GDM1 (cell line): ENCODE measurements at places on chromosomes 5 and 9.

DNA sequence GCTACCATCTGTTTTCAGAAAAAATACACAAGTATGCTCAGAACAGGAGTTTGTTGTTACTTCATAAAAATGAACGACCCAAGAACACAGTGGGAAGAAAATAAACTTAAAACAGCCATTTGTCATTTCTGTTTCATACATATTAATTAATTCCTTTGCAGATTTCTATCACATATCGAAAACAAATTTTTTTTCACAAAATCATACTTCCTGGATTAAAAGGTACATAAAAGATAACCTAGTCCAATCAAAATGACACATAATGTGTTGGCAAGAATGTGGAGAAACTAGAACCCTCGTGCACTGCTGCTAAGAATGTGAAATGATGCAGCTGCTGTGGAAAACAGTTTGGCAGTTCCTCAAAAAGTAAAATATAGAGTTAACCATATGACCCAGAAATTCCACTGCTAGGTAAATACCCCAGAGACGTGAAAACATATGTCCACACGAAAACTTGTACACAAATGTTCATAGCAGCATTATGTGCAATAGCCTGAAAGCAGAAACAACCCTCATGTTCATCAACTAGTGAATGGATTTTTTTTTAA, 46.0 kb downstream of the MYO10 start:
- no peak for DNase-seq

- no peak for DNase-seq
These were observed 102.7 kb upstream of the SLC12A2 start for GRCh38 chr5:127980843-127981242.

DNA sequence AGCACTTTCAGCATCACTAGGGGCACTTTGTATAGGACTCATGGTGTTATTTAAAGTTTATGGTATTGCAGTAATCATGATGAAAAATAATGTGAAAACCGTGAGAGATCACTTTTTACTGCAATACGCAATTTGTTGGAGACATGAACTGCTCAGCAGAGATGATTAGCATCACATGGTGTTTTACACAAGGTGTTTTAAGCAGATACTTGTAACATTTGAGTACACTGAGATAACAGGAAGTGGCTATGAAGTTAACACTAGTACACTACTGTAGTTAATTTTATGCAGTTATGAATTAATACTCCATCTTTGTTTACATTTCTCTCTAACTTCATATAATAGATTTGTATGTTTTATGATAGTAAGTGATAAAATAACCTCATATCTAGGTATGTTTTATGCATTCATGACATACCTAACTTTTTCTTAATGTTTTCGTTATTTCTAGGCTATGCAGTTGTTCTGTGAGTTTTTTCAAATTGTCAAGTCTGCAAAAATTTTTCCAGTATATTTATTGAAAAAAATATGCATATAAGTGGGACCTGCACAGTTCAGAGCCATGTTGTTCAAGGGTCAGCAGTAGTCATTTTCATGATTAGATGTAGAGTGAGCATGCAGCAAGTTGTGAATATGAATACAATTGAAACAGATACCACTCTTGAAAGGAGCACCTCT, 13.0 kb downstream of the SUB1 start:
- DNase-seq: no peak

DNA sequence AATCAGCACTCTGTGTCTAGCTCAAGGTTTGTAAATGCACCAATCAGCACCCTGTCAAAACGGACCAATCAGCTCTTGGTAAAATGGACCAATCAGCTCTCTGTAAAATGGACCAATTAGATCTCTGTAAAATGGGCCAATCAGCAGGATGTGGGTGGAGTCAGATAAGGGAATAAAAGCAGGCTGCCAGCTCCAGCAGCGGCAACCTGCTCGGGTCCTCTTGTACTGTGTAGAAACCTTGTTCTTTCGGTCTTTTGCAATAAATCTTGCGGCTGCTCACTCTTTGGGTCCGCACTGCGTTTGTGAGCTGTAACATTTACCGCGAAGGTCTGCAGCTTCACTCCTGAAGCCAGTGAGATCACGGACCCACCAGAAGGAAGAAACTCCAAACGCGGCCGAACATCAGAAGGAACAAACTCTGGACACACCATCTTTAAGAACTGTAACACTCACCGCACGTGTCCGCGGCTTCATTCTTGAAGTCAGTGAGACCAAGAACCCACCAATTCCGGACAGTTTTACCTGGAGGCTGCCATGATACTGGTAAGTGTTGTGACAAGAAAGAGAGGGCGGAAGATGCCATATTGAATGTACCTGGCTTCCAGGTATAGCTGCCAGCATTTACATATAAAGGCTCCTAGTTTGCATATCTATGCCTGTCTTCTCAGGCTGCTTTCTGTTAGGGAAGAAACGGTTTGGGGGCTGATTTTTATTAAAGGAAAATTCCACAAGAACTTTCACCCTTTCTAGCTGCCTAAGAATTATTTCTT, 758.5 kb upstream of the CTNND2 start:
- no peak for DNase-seq

- no peak for DNase-seq
These were observed 42.2 kb upstream of the RNU6ATAC start for GRCh38 chr9:134206311-134207300.

- no peak for DNase-seq
These were observed 21.8 kb downstream of the QRFP start for GRCh38 chr9:130874783-130875182.

GRCh38 chr5:75049456-75050351, 2.7 kb downstream of the GCNT4 start:
- DNase-seq: peak; percentile 67

GRCh38 chr5:39638813-39639212, 214.0 kb upstream of the DAB2 start:
- no peak for DNase-seq

GRCh38 chr9:69454321-69454720, 129.3 kb downstream of the ENTREP1 start:
- no peak for DNase-seq

- no peak for DNase-seq
These were observed 670 bp downstream of the UGT3A1 start for GRCh38 chr5:35990520-35990919.

GRCh38 chr5:31377274-31377946, 154.5 kb downstream of the DROSHA start:
- no peak for DNase-seq

GRCh38 chr9:113513111-113513510, 49.6 kb downstream of the RGS3 start:
- no peak for DNase-seq

DNA sequence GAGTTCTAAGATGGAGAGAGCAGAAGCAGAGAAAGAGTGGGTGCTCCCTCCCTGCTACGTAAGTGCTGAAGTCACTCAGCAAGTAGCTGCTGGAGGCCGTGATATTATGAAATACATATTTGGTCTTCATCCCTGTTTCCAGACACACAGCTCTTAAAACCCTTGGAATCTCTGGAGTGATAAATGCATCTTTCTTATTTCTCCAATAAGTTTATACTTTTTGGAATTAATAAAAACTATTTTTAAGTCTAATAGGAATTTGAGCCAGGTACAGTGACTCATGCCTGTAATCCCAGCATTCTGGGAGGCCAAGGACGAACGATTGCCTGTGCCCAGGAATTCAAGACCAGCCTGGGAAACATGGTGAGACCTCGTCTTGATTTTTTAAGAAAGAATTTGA, 60.6 kb downstream of the AUH start:
- no peak for DNase-seq

- DNase-seq: no peak
These were observed 305.4 kb upstream of the NUDT12 start for GRCh38 chr5:103867857-103868598.

GRCh38 chr5:149834246-149834855, 104.2 kb downstream of the PPARGC1B start:
- DNase-seq: peak; percentile 50

- no peak for DNase-seq
These were observed 351.8 kb upstream of the WWC1 start for GRCh38 chr5:167939686-167940085.

- no peak for DNase-seq
These were observed 3.4 kb upstream of the FLT4 start for GRCh38 chr5:180652771-180653170.

DNA sequence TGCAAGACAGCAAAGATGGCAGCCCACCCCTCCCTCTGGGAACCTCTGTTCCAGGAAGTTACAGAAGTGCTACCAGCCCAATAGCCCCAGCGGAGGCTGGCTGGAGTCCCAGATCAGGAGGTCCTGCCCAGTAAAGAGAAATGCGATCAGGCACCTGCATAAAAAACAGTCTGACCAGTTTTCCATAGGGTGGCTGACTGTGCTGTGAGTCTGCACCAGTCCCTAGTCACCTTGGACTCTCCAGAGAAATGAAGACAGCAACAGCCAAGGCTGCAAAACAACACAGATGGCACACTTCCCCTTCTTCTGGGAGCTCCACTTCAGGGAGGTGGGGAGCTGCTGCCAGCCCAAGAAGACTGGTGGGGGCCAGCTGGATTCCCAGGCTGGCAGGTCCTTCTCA, 265.5 kb upstream of the PCSK5 start:
- no peak for DNase-seq

- DNase-seq: no peak
These were observed 32.4 kb downstream of the RASEF start for GRCh38 chr9:83030391-83031107.
